MG63 (cell line): ENCODE measurements at places on chromosomes 12 and 14. TPM values are rescaled to one million over a fixed set of nuclear protein-coding genes. Genes with fewer than 3 reads are reported as not detected.
A peak's percentile ranks its signal among the peaks of the same experiment; 100 is the strongest.

KRT71 gene
- total RNA-seq = not detected in 2 replicates

DNA sequence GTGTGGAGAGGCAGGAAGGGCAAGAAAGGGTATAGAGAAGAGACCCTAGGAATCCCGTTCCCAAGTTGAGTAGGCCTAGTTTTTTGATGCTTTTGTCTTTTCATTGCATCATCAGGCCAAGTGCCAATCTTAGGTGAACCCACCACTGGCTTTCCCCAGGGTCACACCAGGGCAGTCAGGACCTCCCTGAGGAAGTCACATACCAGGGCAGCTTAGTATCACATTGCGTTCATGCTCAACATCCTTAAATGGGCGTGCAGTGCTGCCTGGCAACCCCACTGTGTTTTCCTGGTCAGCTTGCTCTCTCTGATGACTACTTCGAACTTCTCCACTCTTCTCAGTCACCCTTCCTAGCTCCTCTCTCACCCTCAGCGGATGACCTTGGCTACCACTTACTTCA lies 9.0 kb downstream of the ASIC1 start:
- peak; percentile 36 for DNase-seq

DNA sequence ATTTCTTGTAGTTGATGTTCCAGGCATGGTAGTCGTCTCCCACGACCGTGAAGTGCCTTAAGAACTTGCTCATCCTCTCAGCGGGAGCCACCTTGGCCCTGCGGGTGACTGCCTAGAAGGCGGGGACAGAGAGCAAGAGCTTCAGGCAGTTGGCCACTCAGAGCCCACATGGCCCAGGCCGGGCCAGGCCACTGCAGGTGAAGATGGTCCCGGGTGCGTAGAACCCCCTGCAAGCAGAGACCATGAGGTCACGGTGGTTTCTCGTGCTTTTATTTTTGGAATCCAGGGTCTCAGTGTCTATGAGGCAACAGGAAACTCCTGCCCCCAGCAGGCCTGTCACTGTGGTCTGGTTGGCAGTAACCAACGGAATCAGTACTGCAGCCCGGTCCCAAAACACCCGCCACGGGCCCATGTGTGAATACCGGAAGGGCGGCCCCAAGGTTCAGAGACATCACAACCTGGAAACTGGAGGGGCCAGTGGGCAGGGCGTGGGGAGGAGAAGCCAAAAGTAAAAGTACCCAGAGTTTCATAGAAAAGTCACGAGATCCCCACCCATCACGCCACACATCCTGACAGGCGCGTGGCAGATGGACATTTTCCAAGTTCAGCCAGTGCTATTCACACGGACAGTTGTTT lies 27.5 kb downstream of the HVCN1 start:
- no peak for DNase-seq

DNA sequence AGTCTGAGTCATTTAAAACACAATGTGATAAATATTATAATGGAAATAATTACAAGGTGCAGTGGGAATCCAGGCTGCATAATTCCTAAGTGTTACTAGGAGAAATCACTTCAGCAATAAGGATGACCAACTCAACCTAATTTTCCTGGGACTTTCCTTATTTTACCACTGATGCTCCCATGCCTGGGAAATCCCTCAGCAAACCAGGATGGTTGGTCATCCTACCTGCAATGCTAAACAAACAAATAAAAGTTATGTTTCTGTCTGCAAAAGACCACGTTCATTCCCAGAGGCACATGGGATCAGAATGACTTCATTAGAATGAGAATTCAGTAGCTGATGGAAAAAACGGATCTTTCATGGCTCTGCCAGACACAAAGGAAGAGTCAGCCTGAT lies 130.8 kb upstream of the RAP1B start:
- no peak for DNase-seq

- no peak for DNase-seq
Measured at GRCh38 chr12:93751864-93752610, 74.9 kb downstream of the CRADD start.
